ENCODE measurements at places on chromosomes 6 and 20. TPM values are rescaled to one million over a fixed set of nuclear protein-coding genes. Genes with fewer than 3 reads are reported as not detected.

DNA sequence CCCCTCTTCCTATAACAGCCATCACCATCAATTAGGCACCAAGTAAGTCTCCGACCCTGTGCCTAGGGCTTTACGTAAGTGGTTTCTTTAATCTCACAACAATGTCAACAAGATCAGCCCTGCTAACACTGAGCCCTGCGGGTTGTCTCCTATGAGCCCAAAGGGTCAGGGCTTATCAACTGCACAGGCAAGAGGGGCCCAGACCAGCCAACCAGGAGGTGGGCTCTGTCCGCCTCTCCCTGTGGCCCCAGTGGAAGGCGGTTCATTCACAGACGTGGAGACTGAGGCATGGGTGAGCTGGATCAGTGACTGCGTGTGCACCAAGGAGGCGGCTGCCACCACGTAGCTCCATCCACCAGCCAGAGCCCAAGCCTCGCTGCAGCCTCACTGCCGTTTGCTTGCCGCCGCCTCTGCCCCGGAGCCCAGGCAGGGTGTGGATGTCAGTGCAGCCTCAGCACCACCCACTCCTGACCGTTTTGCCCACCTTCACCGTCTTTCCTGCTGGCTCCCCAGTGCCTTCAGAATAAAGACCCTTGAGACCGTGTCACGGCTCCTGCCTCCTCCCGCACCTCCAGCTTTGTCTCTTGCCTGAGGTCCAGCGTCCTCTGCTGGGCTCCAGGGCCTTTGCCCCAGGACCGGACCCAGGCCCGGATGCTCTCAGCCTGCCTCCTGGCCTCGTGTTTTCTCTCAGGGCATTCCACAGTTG is 78.7 kb downstream of the DLL1 start:
- DNase-seq = peak; percentile 4

- no peak for DNase-seq
Observed at GRCh38 chr6:53154071-53154470, 5.4 kb upstream of the GCM1 start.

Gene ESF1
- total RNA-seq = 12.7 TPM

DNA sequence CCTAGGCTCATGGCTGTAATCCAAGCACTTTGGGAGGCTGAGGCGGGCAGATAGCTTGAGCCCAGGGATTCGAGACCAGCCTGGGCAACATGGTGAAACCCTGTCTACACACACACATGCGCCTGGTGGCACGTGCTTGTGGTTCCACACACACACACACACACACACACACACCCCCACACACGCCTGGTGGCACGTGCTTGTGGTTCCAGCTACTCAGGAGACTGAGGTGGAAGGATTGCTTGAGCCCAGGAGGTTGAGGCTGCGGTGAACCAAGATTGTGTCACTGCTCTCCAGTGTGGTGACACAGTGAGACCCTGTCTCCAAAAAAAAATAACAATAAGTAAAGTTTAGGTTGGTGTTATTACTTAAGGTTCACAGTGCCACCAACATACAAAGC is 165.8 kb downstream of the ZFAND3 start:
- peak; percentile 28 for DNase-seq
